ENCODE measurements at places on chromosomes 1 and 21.

- no peak for DNase-seq
These were observed 318.9 kb upstream of the CHRM3 start for GRCh38 chr1:239067480-239067879.

GRCh38 chr1:202107321-202107761 lies 15.4 kb upstream of the GPR37L1 start:
- DNase-seq = peak; percentile 61

- peak; percentile 31 for DNase-seq
These were observed 1.9 kb upstream of the DHRS3 start for GRCh38 chr1:12619792-12620487.

DNA sequence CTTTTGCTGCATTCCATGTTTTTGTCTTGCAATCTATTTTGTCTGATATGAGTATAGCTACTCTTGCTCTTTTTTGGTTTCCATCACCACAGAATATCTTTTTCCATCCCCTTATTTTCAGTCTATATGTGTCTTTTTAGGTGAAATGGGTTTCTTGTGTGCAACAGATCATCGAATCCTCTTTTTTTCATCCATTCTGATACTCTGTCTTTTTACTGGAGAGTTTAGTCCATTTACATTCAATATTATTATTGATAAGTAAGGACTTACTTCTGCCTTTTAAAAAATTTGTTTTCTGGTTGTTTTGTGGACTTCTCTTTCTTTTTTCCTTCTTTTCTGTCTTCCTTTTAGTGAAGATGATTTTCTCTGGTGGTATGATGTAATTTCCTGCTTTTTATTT lies 64.6 kb upstream of the CD55 start:
- no peak for DNase-seq

DNA sequence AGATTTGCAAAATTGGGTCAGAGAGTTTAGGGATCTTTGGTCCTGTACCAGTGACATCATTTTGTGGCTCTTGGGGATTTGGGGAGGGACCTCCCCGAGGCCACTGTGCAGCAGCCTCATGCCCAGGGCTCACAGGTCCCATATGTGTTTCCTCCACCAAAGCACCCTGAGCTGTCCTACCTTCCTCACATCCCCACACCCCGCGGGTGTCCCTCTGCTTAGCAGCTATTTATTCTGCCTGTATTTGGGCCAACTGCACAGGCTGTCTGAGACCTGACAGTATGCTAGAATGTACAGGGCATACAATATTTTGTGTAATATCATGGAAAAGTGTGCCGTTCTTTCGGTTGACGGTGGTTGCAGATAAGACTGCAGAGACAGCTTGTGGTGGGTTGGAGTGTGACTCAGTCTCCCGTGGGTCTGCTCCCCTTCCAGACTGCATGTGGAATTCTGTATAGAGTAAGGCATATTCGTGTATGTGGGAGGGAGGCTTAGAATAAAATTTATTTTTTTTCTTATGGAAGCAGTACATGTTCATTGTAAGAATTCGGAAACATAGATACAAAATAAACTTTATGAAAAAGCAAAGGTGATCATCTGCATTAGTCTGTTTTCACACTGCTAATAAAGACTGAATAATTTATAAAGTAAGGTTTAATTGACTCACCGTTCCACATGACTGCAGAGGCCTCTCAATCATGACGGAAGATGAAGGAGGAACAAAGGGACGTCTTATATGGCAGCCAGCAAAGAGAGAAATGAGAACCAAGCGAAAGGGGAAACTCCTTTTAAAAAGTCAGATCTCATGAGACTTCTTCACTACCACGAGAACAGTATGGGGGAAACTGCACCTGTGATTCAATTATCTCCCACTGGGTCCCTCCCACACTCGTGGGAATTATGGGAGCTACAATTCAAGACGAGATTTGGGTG lies 84.4 kb downstream of the ADARB1 start:
- DNase-seq = no peak

DNA sequence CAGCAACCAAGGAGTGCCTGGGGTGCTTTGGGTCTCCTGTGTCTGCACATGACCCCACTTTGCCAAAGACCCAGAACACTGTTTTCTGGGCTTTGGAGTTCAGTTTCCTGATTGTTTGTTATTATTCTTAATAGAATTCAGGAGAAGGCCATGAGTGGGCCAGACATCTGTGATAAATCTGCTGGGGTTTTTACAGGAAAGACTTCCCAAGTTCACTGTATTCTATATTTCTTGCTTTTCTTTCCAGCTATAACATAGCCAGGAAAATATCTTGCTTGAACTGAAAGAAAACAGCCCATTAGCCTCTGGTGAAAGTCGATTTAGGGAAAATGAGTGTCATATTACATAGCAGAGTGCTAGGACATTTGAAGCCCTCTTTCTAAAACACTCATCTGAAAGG lies 345.1 kb upstream of the USP24 start:
- no peak for DNase-seq

DNA sequence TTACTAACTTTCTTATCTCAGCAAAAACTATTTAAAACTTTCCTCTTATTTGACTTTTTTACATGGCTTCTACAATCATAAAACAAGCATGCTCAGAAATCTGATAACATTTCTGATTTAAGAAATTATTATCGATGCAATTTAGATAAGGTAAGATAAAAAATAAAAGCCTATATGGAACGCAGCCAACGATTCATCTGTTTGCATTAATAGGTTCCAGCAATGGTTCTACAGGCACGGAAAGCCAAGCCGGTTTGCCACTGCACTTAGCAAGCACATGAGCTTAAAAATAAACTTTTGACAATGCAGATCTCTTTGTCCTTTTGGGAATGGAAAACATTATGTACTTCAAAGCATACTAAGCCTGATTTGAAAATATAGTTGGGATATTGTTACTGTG lies 77.5 kb upstream of the KCNK2 start:
- DNase-seq = no peak

DNA sequence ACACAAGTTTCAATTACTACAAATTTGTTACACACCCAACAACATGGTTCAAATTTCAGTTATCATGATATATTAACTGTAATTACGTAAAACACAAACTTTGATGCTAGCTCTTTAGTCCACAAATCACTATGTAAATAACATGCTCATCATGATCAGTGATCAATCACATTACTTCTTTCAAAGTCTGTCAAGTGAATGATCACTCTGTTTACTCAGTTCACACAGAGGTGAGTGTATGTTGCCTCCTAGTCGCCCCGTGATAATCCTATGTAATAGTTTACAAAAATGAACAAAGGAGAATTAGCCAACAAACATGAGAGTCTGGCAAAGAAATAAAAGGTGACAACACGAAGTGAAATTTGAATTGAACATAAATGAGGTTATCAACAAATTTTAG lies 14.3 kb downstream of the EDEM3 start:
- no peak for DNase-seq

GRCh38 chr1:52463891-52464290 lies 59.5 kb downstream of the PRPF38A start:
- DNase-seq = no peak

DNA sequence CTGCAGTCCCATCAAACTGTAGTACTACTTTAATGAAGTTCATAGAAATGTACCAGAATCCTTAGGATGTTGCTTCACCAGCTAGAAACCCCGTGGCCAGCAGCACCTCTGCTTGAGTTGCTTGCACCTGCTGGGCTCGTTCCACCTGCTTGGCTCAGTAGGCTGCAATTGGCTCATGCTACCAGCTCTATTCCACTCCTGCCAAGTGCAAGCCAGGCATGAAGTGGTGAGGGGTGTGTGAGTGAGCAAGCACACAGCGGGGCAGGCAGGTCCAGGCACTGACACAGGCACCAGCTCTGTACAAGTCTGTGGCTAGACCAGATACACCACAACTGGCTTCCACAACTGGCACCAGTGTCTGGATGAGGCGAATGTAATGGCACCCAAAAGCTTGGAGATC lies 209.9 kb downstream of the AMY1C start:
- DNase-seq = no peak

DNA sequence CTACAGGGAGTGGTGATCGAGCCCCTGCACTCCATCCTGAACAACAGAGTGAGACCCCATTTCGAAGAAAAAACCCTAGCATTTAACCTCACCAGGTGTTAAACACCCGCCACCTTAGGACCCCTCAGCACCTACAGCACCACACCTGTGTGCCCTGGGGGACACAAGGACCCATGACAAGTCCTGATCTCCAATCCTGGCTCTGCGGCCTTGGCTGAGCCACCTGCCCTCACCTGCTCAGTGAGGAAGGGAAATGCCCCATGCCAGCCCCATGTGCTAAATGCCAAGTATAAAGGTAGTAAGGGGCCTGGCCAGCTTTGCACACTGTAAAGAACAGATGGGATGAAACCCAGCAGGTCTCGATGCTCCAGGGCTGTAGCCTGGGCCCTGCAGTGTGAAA lies 11.1 kb downstream of the MRTO4 start:
- no peak for DNase-seq

- no peak for DNase-seq
These were observed 27.8 kb downstream of the ECE1 start for GRCh38 chr1:21262293-21263051.

GRCh38 chr21:44766014-44766817 lies 35.4 kb downstream of the UBE2G2 start:
- DNase-seq = no peak
